ENCODE measurements at places on chromosomes 6 and 20.

- DNase-seq, result no peak
Measured at GRCh38 chr6:143539734-143540133, 28.2 kb upstream of the FUCA2 start.

GRCh38 chr20:7792150-7792869 lies 147.9 kb downstream of the HAO1 start:
- DNase-seq, result no peak

- DNase-seq, result no peak
Measured at GRCh38 chr6:163627274-163628062, 212.9 kb downstream of the QKI start.

DNA sequence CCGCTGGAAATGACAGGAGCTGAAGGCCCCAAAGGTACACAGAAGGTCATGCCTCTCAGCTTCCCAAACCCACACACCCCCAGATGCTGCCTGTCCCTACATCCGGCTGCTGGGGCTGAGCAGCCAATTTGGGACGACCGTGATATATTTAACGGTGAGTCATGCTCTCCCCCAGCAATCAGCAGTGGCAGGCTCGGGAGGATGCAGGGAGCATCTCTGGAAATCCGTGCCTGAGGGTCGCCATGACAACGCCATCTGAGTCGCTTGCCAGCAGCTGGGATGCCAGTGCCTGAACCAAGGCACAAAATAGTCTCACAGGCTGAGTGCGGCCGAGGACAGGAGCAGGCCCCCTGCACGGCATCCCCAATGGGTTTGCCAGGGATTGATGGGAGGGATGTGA lies 57.9 kb downstream of the KCNB1 start:
- DNase-seq, result no peak

- no peak for DNase-seq
Measured at GRCh38 chr6:170279426-170279825, 11.5 kb downstream of the DLL1 start.

DNA sequence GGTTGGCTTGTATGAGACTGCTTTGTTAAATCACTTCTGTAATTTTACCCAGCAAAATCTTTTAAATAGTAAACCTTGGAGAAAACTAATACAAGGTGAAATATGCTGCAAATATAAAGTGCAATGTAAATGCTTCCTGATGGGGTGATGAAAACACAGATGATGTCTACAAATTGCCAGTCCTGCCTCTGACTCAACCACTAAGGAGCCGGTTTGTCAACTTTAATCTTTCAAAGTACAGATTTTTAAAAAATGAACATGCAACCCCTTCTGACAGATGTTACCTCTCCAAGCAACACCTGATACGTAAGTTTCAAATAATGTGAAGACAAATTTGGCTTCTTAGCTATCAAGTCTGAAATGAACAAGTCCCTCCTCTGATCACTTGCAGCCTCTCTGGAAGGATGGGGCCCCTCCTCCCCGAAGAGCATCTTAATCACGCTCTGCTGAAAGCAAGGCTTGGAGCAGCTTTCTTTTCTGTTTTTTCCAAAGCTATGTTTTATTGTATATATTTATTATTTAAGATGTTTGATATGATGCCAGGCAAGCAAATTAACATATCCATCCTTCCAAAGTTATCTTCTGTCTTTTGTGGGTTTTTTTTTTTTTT lies 196.0 kb downstream of the MYLK4 start:
- DNase-seq, result no peak

GRCh38 chr20:1786486-1786885 lies 108.7 kb upstream of the SIRPA start:
- no peak for DNase-seq

DNA sequence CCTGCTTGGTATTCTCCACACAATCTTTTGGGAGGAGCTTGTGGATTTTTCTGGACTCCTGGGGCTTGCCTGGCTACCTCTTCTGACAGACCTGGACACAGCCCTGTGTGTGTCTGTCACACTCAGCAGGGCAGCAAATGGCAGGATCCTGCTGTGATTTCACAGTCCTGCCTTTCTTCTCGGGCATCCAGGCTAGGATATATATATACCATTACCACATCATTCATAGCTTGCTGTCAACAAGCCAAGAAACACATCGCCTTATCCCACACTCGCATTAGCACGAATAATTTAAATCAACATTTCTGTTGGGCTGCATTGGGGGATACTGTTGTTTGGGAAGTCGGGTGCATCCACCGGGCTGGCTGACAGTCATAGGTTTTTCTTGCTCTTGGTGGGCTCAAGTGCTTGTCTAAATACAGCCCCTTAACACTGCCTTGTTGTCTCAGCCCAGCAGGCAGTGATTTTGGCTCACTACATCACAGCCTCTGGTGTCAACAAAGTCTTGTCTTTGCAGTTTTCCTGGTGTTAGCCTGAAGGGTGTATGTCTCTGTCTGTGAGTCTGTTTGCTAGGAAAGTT lies 154.9 kb upstream of the FERMT1 start:
- no peak for DNase-seq

DNA sequence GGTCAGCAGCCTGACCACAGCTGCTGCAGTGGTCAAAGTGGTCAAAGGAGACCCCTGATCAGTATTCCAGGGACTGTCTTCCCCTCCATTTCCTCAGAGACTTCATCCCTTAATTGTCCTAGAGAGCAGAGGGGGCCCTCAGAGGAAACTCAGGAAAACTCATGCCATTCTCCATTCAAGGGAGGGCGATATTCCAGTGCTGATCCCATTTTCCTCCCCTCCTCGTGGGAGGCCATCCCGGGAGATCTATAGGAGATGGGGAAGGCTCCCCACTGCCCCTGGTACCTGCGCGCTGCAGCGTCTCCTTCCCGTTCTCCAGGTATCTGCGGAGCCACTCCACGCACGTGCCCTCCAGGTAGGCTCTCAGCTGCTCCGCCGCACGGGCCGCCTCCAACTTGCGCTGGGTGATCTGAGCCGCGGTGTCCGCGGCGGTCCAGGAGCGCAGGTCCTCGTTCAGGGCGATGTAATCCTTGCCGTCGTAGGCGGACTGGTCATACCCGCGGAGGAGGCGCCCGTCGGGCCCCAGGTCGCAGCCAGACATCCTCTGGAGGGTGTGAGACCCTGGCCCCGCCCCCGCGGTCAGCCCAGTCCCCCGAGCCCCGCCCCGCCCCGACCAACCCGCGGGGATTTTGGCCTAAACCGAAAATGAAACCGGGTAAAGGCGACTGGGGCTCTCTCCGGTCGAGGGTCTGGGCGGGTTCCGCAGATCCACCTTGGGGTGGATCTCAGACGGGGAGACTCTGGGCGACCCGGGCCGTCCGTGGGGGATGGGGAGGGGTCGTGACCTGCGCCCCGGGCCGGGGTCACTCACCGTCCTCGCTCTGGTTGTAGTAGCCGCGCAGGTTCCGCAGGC lies 878 bp downstream of the HLA-C start:
- DNase-seq, result peak; percentile 38

DNA sequence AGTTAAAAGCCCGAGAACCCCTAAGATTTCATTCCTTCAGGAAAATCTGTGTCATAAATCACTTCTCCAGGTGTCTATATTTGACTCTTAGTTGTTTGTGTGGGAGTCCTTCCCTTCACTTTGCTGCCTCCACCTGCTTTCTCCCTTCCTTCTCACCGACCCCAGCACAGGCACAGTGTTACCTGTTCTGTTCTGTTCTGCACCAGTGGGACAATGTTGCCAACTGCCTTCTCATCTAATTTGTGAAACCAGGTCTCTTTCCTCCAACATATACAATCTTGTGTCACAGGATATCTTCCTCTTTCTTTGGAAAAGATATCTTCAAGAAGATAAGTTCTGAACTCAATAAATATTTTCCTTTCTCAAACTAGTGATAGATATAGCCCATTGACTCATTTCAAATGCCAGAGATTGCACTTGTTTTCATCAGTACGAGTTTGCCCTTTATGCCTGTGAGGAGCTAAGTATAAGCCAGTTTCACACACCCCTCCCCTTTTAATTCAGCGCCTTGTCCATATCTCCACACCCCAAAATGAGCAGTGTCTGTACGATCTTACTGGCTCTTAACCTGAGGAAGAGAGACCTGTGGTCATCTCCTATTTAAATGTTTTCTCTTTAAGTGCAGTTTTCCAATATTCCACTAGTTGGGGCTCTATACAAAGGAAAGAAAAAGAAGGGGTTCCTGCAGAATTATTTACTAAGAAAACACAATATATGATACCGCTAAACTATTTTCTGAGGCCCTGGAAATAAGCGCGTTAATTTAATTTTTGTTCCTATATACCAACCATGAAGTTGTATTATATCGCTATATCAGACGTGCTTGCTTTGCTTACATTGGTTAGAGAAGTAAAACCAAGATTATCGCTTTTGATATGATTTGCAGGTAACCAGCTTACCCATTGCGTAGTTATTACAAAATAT lies 81.6 kb upstream of the PREP start:
- DNase-seq, result no peak

GRCh38 chr6:142566628-142567396 lies 265.0 kb downstream of the ADGRG6 start:
- peak; percentile 60 for DNase-seq

GRCh38 chr6:169101036-169101805 lies 152.4 kb downstream of the THBS2 start:
- DNase-seq, result no peak

- peak; percentile 73 for DNase-seq
Measured at GRCh38 chr6:104682722-104683643, 176.7 kb downstream of the HACE1 start.

GRCh38 chr6:21538186-21538798 lies 55.3 kb upstream of the SOX4 start:
- DNase-seq, result no peak

DNA sequence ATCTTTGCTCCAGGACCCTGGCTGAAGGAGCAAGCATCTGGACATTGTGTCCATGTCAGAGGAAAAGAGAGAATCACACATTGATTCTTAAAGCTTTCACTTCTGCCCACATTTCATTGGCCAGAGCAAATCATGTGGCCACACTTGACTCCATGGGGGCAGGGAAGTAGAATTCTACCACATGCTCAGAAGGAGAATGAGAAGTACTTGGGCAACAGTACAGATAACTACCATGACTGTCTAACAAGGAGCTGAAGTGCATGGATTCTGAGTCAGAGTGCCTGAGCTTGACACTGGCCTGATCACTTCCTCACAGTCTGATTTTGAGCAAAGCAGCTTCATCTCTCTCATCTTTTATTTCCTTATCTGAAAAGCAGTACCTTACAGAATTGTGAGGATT lies 38.6 kb downstream of the GHRH start:
- no peak for DNase-seq

DNA sequence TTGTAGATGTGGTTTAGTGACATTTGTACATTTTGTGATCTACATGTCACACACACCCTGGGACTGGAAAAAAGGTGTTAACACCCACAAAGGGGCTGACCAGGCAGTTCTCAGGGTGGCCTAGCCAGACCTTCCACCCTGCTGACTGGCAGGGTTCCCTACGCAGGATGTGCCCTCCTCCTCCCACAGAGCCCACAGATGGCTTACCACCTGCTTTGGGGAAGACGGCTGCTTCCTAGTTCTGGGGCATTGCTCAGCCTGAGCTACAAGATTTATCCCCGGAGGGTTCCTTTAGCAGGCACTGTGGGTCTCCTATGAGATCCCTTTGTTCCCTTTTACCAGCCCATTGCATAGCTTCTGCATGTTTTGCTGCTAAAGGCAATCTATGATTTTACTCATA lies 35.1 kb downstream of the SNAP25 start:
- no peak for DNase-seq

DNA sequence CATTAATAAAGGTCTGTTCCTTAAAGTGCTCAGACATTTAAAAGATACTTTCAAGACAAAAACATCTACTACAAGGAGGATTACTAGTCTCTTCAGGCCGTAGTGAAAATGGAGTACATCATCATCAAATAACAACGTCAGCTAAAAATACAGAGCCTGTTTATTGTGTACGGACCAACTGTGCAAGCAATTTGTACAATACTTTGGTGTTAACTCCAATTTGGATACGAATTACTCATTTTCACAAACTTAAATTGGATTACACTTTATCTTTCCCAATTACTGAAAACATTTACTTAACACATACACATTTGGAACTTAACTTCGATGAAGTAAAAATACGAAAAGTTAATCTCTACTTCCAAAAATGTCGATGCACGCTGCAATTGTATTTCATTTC lies 802 bp downstream of the CYP39A1 start:
- no peak for DNase-seq

DNA sequence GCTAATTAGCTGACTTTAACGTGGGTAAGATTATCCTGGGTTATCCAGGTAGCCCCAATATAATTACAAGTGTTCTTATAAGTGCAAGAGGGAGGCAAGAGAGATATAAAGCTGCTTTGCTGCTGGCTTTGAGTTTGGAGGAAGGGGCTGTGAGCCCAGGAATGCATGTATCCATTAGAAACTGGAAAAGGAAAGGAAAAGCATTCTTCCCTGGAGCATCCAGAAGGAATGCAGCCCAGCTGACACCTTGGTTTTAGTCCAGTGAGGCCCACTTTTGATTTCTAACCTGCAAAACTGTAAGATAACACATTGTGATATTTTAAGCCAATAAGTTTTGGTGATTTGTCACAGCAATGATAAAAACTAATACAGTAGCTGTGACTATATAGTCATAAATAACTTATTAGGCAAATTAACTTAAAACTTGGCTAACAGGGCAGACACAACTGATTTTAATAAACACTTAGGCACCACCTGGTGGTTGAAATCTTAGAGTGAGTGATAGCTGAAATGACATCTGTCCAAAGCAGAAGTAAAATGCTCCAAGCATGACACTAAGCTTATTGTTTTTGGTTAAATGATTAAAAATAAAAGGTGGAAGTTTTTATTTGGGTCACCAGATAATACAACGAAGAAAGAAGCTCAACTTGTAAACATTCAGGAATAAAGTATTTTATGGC lies 35.6 kb downstream of the ADGRF4 start:
- DNase-seq, result no peak

DNA sequence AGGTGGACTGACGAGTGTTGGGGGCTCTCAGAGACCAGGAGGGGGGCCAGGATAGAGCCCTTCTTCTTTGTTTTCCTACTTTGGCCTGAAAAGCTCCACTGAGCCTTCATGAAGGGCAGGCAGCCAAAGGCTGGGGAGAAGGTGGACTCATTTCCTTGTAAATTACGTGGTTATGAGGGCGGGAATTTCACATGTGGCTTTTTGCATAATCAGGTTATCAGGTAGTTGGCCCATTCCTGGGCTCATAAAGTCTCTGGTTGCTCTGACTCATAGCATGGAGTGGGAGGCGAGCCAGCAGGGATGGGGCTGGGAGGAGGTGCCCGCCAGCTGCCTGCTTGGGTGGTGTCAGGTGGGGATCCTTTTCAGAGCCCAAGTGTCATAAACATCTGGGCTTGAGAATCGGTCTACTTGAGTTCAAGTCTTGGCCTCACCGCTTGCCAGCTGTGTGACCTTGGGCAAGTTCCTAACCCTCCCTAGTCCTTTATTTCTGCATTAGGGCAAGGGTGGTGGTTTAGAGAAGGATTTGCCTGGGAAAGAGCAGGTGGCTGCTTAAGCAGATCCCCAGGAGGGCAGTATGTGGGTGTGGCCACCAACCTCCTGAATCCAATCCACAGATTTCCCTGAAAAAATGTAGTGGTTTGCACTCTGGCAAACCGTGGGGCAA lies 26.5 kb upstream of the RNF24 start:
- DNase-seq, result no peak

Measured in stimulated activated CD4-positive, alpha-beta T cell treated with anti-CD3 and anti-CD28 coated beads, Interleukin-12 subunit alpha, Interleukin-12 subunit beta, amount 100 ng/mL, for 24 hours (primary cell).